ENCODE measurements at places on chromosomes 16 and 17. TPM values are rescaled to one million over a fixed set of nuclear protein-coding genes. Genes with fewer than 3 reads are reported as not detected.

P2RX1 gene
- polyA plus RNA-seq: not detected

CCL7 gene
- polyA plus RNA-seq: 0.55 TPM

RNF112 gene
- polyA plus RNA-seq: 1.5 TPM

SEPTIN1 gene
- polyA plus RNA-seq: 0.17 TPM

ERN1 gene
- polyA plus RNA-seq: 3.4 TPM

SEPTIN12 gene
- not detected for polyA plus RNA-seq

ZNF319 gene
- polyA plus RNA-seq: 3.4 TPM

TBC1D3C gene
- not detected for polyA plus RNA-seq
